ENCODE measurements at places on chromosomes 6 and 20.
A peak's percentile ranks its signal among the peaks of the same experiment; 100 is the strongest.

DNA sequence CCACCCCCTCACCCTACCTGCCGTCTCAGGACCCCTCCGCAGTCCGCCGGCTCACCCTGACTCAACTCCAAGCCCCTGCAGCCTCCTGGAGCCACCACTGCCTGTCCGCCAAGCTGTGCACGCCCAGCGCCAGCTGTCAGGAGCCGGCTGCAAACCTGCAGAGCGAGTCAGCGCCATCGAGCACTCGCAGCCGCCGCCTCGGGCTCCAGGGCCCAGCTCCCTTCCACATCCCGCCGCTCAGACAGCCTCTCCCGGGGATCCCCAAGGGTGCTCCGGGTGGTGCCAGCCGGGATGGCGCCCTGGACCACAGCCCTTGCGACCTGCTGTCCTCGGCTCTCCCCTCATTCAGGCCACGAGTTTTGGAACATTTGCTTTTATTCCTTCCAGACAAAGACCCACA lies 4.3 kb downstream of the TNNC2 start:
- no peak for DNase-seq

DNA sequence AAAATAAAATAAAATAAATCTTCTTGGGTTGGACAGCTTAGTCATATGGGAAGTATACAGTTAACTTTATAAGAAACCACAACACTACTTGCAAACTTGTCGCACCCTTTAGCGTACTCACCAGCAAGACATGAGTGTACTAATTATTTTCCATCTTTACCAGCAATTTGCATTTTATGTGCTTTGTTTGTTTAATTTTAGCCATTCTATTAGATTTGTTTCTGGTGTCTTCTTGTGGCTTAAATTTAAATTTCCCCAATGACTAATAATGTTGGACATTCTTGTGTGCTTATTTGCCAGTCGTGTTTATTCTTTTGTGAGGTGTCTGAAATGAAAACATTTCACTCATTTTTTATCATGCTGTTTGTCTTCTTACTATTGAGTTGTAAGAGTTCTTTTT lies 1172.2 kb upstream of the CITED2 start:
- DNase-seq = no peak

DNA sequence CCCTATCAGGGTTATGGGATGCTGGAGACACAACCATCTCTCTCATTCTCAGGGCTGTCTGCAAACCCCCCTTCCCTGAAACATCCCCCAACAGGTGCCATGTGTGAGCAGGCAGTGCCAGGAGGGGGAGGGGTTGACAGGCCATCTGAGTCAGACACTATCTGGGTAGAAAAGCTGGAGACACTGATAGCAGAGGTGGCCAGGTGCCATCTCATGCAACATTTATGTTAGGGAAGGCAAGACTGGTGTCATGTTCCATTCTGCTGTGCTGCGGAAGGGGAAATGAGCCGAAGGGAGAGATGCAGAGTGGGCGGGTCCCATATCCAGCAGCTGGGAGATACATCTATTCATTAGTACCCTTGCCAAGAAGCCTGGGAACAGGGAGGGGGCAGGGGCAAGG lies 3.5 kb downstream of the LHFPL5 start:
- no peak for DNase-seq

- DNase-seq = no peak
Measured at GRCh38 chr6:168721571-168721970, 280.6 kb downstream of the SMOC2 start.

DNA sequence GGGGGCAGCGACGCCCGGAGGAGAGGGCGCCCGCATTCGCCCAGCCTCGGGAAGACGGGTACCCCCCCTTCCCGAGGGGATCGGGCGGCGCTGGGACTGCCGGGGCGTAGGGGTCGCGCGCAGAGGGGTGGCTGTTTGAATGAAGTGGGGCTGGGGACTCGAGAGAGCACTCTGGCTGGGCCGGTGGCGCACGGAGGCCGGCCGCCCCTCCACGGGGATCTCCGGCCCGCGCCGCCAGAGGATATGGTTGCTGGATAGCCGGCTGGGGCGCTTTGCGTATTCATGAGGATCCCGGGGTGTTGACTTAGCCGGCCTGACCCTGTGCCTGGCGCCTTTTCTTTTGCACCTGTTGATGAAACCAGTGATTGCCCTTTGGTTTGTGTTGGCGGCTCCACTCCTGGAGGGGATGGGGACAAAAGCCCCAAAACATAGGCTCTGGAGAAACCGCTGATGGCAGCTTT lies 469 bp downstream of the SYNJ2 start:
- peak; percentile 34 for DNase-seq

- DNase-seq = no peak
Measured at GRCh38 chr6:14832427-14832826, 413.4 kb upstream of the JARID2 start.

GRCh38 chr20:39702701-39703349 lies 740.7 kb downstream of the DHX35 start:
- no peak for DNase-seq

DNA sequence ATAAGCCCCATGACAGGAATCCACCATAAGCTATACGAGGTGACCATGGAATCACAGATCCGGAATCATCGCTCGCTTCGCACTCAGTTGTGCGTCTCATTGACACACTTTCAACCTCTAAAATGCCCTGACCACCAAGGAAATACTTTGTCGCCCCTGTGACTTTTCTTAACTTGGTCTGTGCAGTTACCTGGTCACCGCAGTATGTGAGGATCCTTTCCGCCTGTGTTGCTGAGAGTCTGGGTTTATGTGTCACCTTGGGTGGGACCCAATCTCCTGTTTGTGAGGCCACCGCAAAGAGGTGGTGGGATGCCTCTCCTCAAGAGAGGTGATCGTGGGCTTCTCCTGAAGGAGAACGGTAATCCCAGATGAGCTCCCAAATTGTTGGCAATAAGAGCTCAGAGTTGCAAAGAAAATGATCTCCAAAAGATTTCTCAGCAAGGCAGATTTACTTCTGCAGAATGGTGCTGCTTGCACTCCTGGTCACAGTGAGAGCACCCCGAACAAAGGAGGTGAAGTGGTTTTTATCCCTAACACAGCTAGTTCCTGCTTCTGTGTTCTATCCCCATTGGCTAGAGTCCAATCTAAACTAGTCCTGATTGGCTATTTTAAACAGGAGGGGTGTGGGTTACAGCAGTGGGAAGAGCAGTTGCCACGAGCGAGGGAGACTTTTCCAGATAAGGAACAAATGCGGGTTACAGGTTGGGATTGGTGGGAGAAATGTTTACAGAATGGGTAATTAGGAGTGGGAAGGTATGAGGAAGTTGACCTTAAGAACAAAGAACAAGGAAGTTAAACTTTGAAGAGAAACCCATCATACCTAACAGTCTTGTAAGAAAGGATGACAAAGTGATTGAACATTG lies 9.1 kb upstream of the ZNFX1 start:
- DNase-seq = peak; percentile 52

GRCh38 chr6:4599924-4600323 lies 176.3 kb upstream of the CDYL start:
- DNase-seq = peak; percentile 76

- no peak for DNase-seq
Measured at GRCh38 chr6:38739532-38739931, 24.4 kb downstream of the DNAH8 start.

GRCh38 chr20:47515843-47516242 lies 14.2 kb downstream of the NCOA3 start:
- DNase-seq = no peak

GRCh38 chr6:154805288-154805911 lies 72.2 kb downstream of the SCAF8 start:
- peak; percentile 26 for DNase-seq

DNA sequence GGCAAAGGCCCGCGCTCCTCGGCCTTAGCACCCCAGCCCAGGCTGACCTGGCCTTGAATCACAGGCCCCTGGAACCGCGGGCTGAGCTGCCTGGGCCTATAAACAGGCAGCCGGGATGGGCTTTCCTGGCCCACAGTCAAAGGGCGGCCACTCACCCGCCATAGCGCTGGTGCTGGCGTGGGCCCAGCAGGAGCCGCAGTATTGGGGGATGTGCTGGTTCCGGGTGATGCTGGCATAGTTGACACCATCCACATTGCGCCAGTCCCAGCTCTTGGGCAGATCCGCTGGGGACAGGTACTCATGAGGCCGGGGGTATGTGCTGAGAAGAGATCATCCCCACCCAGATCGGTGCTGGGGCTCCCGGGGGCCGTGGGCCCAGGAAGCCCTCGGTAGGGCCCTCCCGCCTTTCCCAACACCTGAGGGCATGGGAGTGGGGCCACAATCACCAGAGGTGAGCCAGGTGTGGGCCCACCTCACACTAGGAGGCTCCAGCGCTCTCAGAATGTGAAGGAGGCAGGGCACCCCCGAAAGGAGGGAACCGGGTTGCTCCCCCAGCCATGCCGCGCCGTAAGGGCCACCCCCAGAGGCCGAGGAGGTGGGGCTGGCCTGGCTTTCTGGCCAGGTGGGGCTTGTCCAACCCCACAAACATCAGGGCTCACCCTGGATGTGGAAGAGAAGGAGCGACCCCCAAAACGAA lies 739 bp downstream of the CTSZ start:
- DNase-seq = no peak

DNA sequence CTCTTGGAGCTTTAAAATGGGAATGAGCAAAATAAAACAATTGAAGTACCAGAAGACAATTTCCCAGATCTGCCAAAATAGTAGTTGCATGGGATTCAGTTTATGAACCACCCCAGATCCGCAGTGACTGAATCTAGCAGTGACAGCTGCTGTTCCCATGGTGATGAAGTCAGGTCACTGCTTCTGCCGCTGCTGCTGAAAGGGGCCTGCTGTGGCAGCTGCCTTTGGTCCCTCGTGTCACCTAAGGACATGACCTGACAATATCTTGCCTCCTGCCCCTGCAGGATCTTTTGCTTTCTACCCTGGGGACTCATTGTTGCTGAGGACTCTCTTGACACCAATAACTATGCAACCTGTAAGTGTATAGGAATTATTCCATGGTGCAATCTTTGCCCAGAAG lies 34.3 kb upstream of the OGFRL1 start:
- no peak for DNase-seq

GRCh38 chr20:49765846-49766541 lies 46.6 kb upstream of the SLC9A8 start:
- DNase-seq = no peak

GRCh38 chr6:91082311-91082832 lies 495.5 kb upstream of the MAP3K7 start:
- DNase-seq = no peak

DNA sequence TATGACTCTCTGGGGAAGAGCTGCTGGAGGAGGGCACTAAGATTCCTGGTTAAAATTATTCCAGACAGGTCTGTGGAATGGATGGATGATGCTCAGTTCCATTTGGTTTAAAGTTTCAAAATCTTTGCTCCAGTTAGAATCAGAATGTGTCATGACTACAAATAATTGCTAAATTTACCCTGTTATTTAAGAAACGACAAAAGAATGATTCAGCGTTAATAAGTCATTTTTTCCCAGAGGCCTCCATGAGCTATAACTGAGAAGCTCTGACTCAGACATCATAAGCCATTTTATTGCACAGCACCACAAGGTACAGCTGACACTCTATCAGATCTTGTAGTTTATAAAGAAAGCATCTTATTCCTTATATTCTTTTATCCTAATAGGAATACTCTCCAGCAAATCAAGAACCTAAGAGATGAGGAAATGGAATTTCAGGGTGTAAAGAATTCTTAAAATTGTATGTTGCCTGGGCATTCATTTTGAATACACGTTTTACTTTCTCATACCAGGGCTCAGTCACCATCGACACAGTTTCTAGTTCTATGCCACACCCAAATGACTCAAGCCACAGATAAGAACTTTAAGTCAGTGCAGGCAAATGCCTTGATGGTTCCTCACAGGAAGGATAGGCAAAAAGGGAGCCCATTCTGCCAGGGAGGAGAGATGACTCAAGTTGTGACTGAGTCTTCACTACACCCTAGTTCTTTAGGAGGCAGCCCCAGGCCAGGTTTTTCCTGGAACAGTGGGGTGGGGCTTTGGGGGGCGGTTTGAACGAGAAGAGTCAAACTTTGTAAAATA lies 636.0 kb downstream of the MMUT start:
- peak; percentile 42 for DNase-seq

DNA sequence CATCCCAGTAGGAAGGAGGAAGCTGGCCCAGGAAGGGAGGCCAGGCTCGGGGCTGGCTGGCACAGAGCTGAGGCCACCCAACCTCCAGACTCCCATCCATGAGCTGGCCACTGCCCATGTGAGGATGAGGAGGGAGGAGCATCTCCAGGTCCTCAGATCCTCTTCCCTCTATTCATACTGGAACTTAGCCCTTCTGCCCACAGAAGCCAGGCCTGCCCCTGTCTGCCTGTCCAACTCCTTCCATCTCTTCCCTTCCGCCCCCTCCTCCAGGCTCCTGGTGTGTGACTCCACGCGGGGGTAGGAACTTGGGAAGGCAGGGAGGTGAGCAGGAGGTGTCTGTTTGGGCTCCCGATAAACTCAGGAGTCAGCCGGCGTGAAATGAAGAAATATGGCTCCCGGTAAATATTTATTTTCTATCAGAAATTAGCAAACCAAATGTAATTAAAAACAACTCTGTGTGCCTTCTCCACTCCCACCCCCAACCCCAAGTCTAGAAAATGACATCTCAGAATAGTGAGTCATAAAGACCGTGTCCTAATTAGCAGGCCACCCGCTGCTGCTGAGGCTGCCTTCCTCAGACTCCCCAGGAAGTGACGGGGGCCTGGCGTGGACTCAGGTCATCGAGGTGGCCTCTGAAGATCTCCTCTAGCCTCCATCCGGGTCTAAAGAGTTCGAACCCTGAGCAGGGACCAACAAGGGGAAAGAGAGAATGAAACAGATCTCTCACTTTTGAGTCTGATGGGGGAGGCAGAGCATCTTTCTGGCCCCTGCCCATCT lies 81.9 kb downstream of the MDGA1 start:
- no peak for DNase-seq

- no peak for DNase-seq
Measured at GRCh38 chr6:165484178-165484889, 174.9 kb upstream of the C6orf118 start.

- DNase-seq = no peak
Measured at GRCh38 chr6:112203577-112204349, 50.6 kb downstream of the LAMA4 start.

- DNase-seq = no peak
Measured at GRCh38 chr20:22796469-22797077, 212.2 kb upstream of the FOXA2 start.

- no peak for DNase-seq
Measured at GRCh38 chr20:34710568-34710839, 6.4 kb downstream of the TP53INP2 start.

- no peak for DNase-seq
Measured at GRCh38 chr6:128663238-128663637, 142.8 kb upstream of the PTPRK start.

- no peak for DNase-seq
Measured at GRCh38 chr20:9256393-9256792, 187.5 kb downstream of the PLCB4 start.

DNA sequence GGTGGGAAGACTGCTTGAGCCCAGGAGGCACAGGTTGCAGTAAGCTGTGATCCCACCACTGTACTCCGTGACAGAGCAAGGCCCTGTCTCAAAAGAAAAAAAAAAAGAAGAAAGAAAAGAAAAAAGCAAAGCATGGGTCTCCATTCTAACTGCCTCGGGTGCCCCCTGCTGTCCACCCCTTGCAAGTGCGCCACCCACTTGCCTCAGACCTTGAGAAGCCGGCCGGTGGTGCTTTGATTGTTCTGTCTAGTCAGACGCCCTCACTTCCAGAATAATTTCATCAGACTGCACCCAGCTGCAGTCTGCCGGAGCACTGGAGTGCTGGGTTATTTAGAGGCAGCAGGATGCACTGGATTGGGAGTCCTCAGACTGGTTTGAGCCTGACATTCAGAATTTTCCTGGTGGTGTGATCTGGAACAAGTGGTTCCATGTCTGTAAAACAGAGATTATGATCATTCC lies 17.6 kb upstream of the TM9SF4 start:
- DNase-seq = peak; percentile 87
